Activated CD8-positive, alpha-beta memory T cell treated with anti-CD3 and anti-CD28 coated beads, Interleukin-2, amount 50 U/mL, for 48 hours (primary cell): ENCODE measurements at places on chromosomes 6 and 20.

GRCh38 chr6:129603741-129604140, 106.2 kb downstream of the ARHGAP18 start:
- no peak for DNase-seq

- no peak for DNase-seq
These were observed at the start of gene ZBP1 for GRCh38 chr20:57620274-57620990. TSS of gene ZBP1 (minus strand) at chr20:57620426. CDS start at chr20:57620295, 131 bp downstream.

DNA sequence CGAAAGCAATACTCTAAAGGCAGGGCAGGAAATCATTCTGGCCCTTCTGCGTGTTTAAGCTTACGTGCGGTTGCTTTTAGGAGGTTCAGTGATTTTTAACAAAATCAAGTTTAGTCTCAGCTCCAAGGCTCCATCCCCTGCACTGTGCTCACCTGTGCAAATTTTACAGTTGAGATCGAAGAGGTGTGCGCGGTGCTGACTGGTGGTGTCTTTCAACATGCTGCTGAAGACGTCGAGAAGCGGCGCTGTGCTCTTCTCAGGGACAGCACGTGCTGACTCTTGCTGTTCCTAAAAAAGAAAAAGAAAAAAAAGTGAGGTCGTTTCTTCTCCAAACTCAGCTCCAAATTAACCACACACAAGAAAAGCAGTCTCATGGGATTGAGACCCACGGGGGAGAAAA, 32.0 kb downstream of the DIDO1 start:
- DNase-seq = no peak

- DNase-seq = no peak
These were observed 30.9 kb upstream of the EDN3 start for GRCh38 chr20:59269411-59270025.

GRCh38 chr6:156701966-156702365, 75.2 kb upstream of the ARID1B start:
- no peak for DNase-seq
